Activated gamma-delta T cell treated with Interleukin-2 at 50 U/mL for 16 hours (primary cell): ENCODE measurements at places on chromosomes 11 and 22.

- no peak for DNase-seq
Observed at GRCh38 chr11:47285969-47286770, 16.2 kb downstream of the MADD start.

- no peak for DNase-seq
Observed at GRCh38 chr22:17772958-17773605, 1.2 kb downstream of the BID start.

GRCh38 chr22:22552630-22553029 lies 6.4 kb downstream of the PRAME start:
- DNase-seq = no peak

- no peak for DNase-seq
Observed at GRCh38 chr11:84558085-84558905, 1068.8 kb downstream of the DLG2 start.

- DNase-seq = no peak
Observed at GRCh38 chr11:69554849-69555248, 73.4 kb downstream of the LINC01488 start.

- DNase-seq = no peak
Observed at GRCh38 chr22:32583074-32583682, 108.6 kb downstream of the FBXO7 start.

- DNase-seq = no peak
Observed at GRCh38 chr11:14812757-14813156, 79.3 kb downstream of the CYP2R1 start.

- no peak for DNase-seq
Observed at GRCh38 chr11:97814325-97814959, 1206.3 kb upstream of the CNTN5 start.

GRCh38 chr11:130726234-130727037 lies 189.8 kb downstream of the SNX19 start:
- DNase-seq = no peak
